ENCODE measurements at places on chromosomes 3 and 15. TPM values are rescaled to one million over a fixed set of nuclear protein-coding genes. Genes with fewer than 3 reads are reported as not detected.

DNA sequence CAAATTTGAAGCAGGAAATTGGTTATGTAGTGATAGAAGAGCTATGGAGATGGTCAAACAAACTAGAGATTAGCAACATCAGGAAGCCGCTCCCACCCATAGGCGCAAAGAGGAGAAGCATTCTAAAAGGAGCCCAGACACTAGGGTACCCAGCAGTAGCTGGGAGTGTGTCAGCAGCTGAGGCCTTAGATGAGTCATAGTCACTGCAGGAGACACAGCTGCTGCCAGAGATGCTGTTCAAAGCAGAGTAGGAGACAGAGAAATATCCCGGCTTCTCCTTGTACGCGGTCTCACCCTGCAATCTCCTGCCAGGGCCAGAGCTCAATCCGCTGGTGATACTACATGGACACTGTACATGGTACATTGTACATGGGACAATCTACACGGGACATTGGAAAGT, 61.9 kb downstream of the VGLL3 start:
- no peak for DNase-seq

The SAXO2 gene
- 3.9 TPM for polyA plus RNA-seq

DNA sequence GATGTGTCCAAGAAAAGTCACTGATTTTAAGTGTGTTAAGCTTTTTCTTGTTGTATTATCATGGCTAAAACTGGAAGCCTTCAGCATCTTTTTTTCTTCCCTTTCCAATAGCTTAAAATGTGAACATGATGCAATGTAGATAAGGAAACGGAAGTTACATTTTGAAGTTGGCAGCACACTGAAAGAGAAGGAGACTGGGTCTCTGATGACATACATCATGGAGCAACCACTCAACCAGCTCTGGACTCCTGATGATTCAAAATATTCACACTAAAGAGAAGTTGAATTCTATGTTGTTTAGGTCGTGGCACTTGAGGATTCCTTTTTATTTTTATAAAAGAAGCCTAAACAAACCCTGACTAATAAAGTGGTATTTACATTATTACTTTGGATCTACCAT, 488.3 kb upstream of the ALCAM start:
- no peak for DNase-seq

DNA sequence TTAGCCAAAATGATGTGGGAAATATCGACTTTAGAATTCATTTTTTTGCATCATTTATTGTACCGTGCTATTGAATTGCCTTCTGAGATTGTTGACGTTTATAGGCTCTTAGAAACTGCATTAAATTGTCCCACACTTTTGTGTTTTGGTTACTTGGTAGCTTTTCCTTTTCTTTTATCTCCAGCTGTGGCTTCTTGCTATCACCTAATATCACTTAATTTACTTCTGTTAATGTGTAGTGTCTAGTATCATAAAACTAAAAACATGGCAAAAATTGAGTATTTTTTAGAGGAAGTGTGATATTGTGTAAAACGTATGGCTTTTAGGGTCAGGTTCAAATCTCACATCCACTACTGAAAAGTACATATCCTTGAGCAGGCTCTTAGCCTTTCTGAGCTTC, 11.2 kb downstream of the TMOD3 start:
- DNase-seq = no peak

DNA sequence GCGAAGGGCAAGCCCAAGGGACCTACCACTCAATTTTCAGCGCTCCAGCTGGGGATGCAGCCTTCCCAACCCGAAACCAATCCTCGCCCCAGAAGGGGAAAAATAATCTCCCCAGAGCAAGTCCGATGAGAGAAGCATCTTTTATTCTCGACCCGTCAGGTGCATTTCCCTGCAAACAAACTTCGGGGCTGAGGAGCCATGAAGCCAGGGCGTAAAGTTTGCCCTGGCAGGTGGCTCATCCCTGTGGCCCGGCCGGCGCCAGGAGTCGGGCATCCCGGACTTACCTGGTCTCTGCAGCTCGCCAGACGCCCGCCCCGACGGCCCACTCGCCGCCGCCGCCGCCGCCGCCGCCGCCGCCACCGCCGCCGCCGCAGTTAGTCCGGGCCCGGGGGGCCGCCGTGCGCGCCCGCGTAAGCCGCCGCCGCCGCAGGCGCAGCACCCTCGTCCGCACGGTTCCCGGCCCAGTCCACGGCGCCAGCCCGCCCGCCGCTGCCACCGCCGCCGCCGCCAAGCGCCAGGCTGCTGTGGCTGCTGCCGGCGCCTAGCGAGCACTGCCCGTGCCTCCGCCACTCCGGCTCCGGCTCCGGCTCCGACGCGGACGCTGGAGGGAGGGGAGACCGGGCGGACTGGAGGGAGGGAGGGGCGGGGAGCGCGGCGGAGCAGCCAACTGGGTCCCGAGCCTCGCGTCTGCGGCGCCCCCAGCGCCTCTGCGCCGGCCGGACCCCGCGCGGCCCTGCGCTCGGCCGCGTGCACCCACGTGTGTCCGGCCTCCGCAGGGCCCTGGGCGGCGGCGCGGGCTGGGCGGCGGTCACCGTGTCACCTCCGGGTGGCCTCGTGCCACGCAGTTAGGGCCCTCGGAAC, at the start of gene CNTN3:
Gene CNTN3 (minus strand): TSS at position 553 of the 861 bp plus-strand sequence. CDS start 93,547 bp downstream, outside the sequence.
- DNase-seq = peak; percentile 87

- DNase-seq = no peak
Observed at GRCh38 chr15:61003437-61004218, 225.5 kb downstream of the RORA start.

DNA sequence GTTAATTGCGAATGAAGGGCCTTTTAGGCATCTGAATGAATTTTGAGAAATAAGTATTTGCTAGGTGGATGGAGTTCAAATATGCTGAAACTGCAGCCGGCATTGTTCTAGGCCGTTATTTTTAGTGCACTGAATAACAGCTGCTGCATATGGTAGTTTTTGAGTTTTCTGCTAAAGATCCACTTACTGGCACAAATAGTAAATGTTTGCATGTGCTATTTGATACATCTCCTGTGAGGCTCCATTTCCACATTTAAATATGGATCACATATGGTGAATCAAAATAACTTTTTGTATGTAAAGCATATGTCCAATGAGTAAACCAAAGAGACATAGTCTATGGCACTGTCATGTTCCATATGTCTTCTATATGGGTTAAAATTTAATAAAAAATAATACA, 56.7 kb upstream of the CNTN4 start:
- no peak for DNase-seq

GRCh38 chr15:45634432-45635190, at the start of gene SQOR:
Gene SQOR, plus strand, starts transcription at chr15:45635029. Its CDS starts 23,895 bp downstream, at chr15:45658924.
- DNase-seq = peak; percentile 91

- peak; percentile 38 for DNase-seq
Observed at GRCh38 chr15:65395567-65396202, 17.9 kb upstream of the IGDCC3 start.

DNA sequence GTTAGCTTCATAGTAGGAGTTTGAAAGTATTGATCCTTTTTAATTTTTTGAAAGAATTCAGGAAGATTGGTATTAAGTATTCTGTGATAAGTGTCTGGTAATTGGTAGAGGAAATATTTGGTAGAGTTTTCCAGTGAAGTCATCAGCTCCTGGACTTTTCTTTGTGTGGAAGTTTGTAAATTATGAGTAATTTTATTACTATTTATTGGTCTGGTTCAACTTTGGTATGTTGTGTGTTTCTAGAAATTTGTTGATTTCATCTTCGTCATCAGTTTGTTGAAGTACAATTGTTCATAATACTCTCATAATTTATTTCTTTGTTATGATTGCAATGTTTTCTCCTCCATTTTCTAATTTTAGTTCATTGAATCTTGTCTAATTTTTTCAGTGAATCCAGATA, 832.0 kb downstream of the OTOL1 start:
- DNase-seq = no peak

The CD80 gene
- 0.19 TPM for polyA plus RNA-seq

DNA sequence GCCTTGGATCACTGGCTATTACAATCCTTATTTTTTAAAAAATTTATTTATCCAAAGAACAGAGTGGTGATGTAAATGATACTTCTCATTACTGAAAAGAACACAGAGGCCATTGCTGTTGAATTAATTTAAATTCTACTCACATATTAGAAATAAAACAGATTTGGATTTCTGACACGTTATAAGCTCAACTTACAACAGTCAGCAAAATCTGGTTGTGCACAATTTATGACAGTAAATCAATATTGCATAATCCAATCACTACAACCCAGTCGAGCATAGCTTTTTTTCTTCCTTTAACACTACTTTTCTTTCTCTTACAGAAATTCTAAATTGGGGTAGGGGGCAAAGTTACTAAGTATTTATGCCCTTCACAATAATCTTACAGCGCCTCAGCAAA, 17.3 kb upstream of the HGD start:
- no peak for DNase-seq
